ENCODE measurements at places on chromosomes 7 and 10.

- DNase-seq, result no peak
These were observed 350.1 kb downstream of the ETV1 start for GRCh38 chr7:13639396-13639795.

DNA sequence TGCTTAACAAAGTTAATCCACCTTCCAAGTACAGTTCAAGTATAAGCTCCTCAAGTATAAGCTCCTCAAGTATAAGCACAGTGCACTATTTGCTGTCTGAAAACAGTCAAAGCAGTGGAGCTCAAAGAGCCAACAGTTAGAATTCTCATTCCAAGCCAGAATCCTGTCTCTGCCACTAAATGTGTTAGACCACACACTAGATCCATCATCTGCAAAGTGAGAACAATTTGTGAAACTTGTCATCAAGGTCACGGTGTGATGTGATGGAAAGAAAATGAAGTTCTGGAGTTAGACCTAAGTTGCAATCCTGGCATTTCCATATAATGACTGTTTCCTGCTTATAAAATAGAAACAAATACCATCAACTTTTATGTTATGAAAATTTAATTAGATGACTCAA lies 602.5 kb downstream of the TNS3 start:
- DNase-seq, result no peak

- no peak for DNase-seq
These were observed 14.5 kb downstream of the PYROXD2 start for GRCh38 chr10:98400482-98400881.

- DNase-seq, result no peak
These were observed 212.7 kb downstream of the TAX1BP1 start for GRCh38 chr7:27952456-27953285.

- DNase-seq, result no peak
These were observed 120.8 kb downstream of the NRCAM start for GRCh38 chr7:108335269-108335918.

- DNase-seq, result no peak
These were observed 69.3 kb downstream of the OAT start for GRCh38 chr10:124349231-124349995.

GRCh38 chr10:19412531-19412930 lies 363.9 kb downstream of the MALRD1 start:
- no peak for DNase-seq

DNA sequence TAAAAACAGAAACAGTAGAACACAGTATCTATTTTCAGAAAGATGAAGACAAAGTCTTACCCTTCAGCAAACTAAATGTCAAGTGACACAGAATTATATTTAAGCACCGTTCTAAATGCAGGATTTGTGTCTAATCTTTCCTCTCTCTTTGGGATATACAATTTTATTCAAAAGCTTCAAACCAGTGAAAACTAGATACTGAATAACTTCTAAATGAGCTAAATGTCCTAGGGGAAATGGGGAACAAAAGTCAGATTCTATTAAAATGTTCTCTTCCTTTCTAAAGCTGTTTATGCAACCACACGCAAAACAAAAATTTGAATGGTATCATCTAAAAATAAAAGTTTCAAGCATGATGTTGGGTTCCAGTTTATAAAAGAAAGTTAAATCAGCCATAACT lies 136.4 kb upstream of the AOAH start:
- DNase-seq, result no peak

DNA sequence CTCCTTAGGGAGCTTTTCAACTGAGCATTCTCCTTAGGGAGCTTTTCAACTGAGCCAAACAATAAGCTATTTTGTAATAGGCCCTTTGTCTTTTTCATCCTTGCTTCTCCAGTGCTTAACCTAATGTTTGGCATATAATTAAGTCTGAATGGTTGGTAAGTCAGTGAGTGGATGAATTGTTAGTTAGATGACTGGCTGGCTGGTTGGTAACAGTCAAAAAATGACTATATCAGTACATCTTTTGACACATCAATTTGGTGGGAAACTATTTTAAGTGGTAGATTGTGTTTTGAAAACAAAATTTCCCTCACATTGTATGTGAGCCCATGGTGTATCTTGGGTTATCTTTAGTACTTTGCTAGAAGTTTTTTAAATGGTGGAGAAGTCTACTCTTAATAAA lies 16.4 kb downstream of the ING3 start:
- DNase-seq, result no peak

- no peak for DNase-seq
These were observed 60.7 kb upstream of the INHBA start for GRCh38 chr7:41763626-41764025.

GRCh38 chr10:30445711-30446110 lies 11.7 kb downstream of the MAP3K8 start:
- no peak for DNase-seq

GRCh38 chr10:77305650-77306632 lies 331.7 kb downstream of the KCNMA1 start:
- DNase-seq, result no peak

DNA sequence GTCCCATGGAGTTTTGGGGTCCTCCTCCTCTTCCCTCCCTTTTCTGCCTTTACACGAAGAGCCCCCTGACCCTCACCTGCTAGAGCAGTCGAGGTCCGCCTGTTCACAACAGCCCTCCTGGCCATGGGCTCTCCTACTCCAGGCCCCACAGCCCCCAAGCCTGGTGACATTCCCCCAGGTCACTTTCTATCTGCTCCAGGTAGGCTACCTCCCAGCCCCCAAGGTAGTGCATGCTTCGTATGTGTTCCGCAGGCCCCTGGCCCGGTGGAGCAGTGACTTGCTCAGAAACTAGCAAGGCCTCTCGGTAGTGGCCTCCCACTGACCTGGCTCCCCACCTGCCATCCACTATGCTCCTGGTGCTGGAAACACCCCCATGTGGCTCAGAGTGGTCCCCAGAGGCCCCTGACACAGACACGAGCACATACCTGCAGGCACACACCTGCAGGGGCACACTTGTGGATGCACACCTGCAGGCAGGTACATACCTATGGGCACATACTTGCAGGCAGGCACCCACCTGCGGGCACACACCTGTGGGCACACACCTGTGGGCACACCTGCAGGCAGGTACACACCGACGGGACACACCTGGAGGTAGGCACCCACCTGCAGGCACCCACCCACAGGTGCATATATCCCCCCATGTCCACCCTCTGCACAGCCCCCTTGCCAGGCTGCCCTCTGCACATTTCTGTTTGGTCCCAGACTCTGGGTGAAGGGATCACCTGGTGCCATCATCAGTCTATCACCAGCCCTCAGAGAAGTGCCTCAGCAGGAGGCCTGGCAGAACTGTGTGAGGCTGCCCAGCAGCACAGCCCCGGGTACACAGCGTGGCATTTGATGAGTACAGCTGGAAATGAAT lies 322.5 kb downstream of the PTPRN2 start:
- no peak for DNase-seq

DNA sequence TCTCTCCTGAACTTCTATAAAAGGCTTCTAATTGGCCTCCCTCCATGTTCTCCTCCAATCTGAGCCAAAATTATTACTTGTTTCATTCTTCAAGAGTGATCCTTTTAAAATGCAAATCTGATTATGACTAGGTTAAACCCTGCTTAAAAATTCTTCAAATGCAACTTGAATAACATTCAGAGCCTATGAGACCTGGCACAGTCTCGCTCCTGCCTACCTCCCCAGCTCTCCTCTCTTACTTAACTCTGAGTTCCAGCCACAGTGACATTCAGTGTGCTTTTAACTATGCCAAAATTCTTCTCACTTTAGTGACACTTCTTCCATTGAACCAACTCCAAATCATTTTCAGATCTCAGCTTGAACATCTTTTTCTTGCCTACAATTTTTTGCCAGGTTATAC lies 68.8 kb downstream of the TMEM168 start:
- DNase-seq, result no peak

DNA sequence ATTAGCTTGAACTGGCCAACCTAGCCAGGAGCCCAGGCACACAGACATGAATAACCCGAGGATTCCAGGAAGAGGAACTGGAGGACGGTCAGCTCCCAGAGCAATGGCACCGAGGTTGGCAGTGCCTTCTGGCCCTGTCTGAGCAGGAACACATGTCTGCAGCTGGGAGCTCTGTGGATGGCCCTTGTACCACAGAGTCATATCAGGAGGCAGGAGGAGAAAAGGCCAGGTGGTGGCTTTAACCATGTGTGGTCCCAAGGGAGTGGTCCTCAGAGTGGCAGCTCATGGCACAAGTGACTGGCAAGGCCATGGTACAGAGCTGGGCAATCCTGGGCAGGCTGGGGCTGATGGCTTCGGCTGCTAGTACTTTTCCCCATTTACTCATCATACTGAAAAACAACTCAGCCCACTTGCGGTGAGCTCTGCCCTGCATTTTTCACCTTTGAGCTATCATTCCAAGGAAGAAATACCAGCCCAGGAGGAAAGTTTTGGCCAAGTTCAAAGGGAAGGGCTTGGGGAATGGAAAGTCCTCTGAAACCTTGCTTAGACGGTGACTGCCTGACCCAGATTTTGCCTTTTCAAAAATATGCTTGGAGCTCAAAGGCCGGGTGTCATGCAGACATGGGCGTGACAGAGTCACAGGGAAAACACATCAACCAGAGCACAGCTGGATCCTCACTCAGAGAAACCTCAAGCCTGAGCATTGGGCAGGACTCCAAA lies 25.7 kb upstream of the LOXL4 start:
- no peak for DNase-seq

GRCh38 chr7:32169228-32169627 lies 99.0 kb upstream of the PDE1C start:
- DNase-seq, result no peak

- DNase-seq, result no peak
These were observed 251.5 kb downstream of the BICC1 start for GRCh38 chr10:58764087-58764747.

DNA sequence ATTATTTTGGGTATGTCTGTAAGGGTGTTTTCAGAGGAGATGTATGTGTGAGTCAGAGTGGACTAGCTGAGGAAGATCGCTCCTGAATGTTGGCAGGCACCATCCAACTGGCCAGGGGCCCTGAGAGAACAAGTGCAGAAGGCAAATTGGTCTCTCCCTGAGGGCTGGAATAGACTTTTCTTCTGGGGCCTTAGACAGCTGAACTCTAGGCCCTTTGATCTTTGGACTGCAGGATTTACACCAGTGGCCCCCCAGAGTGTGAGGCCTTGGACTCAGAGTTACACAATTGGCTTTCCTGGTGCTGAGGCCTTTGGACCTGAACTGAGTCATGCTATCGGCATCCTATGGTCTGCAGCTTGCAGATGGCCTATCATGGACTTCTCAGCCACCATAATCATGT lies 217.2 kb downstream of the REEP3 start:
- no peak for DNase-seq

DNA sequence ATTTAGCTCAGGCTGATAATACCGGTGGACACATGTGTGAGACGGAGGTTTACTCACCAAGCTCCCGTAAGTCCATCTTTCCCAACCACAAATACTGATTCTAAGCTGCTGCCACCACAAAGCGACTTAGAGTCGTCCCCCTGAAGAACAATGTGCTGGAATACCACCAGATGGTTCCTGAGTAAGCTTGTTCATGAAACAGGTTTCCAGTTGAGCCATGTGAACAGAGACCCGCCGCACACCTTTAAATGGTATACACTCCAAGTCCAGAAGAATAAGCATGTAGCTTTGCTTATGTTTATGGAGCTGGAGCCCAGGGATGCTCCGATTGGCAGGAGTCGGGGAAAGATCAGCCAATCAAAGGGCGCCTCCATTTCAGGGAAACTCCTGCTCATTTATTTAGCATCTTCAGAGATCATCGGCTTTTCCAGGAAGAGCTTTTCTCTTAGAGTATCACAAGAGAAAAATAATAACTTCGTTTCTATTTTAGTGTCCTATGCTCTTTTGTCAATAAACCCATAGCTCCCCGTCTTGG lies 261.6 kb upstream of the AOAH start:
- no peak for DNase-seq

DNA sequence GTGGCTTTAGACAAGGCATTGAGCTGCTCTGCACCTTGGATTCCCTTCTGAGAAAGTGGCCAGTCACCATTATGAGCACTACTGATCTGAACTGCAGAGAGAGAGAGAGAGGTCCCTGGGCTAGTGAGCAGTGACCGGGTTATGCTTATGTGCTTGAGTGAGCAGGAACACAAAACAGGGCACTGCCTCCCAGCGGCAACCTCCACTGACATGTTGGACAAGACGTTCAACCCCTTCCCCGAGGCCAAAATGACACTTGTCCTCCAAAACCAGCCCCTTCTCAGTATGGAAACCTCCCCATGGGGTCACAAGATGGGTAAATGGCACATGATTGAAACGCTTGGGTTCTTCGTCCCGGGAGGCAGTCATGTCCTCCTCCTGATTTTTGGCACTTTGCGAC lies 339.4 kb upstream of the ZMIZ1 start:
- no peak for DNase-seq

DNA sequence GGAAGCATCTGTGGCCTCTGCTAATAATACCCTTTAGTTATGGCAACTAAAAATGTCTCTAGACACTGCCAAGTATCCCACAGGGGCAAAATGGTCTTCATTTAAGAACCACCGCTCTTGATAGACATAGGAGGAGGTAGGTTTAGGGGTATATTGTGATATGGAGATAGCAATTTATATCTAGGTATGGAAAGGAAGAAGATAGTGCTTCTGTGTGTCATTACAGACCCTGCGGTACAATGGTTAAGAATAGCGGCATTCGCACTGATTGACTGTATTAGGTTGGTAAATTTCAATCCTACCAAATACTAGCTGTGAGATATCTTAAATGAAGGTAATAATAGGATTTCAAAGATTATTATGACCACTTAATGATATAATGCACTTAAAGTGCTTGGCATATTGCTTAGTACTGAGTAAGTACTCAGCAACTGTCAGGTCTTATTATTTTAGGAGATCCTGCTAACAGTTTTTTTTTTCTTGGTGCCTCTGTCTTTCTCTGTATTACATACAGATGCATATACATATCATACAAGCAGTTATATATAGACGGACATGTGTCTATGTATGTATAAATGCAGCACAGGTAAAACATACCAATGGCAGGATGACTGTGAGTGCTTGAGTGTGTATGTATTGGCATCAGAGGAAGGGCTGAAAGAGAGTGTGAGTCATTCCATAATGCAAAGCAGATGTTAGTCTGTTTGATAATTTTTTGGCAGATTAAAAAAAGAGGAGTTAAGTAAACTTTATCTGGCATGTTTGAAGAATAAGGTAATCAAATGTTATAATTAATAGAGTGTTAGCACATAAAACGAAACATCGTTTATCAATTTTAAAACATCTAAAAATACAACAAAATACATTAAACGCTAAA lies 50.0 kb upstream of the ITGB8 start:
- DNase-seq, result no peak

- DNase-seq, result no peak
These were observed 151.4 kb downstream of the CDH23 start for GRCh38 chr10:71547876-71548846.

- DNase-seq, result no peak
These were observed 203.0 kb upstream of the GPR26 start for GRCh38 chr10:123463181-123463580.

DNA sequence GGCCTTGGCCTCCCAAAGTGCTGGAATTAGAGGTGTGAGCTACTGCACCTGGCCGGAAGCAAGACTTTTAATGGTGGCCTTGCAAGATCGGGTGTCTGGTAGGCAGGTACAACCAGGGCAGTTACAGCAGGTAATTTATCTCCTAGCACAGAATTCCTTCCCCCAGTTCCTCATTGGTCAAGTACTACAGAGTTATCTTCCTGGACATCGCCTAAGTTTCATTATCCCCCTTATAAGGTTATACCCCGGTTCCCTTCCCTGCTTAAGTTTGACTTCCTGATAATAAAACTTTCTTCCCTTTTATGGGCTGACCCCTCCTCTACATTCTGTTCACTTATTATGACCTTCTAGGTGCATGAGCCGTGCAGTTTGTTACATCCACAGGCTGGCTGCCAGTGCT lies 19.0 kb upstream of the CYP3A43 start:
- DNase-seq, result no peak
